ENCODE measurements at places on chromosomes 4 and X.

DNA sequence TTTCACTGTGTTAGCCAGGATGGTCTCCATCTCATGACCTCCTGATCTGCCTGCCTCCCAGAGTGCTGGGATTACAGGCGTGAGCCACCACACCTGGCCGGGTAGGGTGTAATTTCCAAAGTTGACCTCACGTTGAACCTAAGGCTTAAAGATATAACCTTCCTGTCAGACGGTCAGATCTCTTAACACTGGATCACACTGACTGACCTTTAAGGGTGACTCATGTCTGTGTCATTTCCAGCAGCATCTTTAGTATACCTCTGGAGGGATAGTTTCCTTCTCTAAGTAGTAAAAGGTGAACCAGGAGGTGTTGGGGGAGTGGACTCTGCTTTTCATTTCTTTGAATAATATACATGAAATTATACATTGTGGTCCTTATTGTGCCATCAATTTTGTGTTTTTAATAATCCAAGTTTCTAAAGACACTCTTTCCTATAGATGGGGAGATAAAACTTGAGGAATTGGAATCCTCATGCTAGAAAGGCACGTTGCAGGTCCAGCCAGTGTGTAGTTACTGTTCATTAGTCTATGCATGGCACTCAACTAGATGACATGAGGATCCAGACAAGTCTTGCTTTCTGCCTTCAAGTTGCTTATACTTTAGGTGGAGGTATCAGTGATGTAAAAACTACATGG is 45.7 kb downstream of the ARHGAP10 start:
- DNase-seq = no peak

- DNase-seq = no peak
Measured at GRCh38 chrX:49879656-49880277, 483 bp downstream of the USP27X start.

DNA sequence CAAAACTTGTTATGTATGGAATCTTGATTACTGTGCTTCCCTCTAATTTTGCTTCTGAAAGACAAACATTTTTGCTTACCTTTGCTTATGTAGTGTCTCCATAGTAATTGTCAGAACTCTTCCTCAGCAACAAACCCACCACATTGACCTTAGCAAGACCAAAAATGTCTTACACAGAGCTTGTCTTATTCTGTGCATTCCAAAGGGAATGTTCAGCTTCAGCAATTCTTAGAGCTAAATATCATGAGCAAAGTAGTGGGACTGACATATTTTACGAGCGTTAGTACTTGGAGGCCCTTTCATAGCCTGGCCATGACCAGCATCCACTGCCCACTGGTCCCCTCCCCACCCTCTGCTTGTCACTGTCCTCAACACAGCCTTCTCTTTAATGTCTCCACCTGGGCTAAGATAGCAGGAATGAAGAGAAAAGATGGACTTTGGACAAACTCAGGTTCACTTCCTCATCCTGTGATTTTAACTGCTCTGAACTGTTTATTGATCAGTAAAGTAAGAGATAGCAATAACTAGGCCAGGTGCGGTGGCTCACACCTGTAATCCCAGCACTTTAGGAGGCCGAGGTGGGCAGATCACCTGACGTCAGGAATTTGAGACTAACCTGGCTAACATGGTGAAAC is 15.5 kb upstream of the SH3D19 start:
- DNase-seq = no peak

DNA sequence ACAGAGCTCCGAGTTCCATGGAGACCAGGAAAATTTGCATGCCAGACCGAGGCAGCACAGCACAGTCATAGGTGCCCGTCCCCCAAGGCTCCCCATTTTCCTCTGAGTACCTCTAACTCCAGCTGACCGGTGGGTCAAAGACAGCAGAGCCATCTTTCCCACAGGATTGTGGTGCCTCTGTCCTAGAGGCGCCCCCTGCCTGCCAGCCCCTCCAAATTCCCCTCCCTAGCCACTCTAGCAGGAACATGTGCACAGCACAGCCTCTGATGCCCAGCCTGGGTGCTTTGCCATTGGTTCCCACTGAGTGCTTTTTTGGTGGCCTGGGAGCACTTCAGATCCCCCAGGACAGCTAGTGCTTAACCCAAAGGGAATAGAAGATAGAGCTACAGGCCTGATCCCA is 368.5 kb upstream of the PABPC5 start:
- no peak for DNase-seq

- DNase-seq = no peak
Measured at GRCh38 chrX:46308110-46308509, 237.1 kb downstream of the ZNF674 start.

GRCh38 chr4:45621971-45622370 is 501.9 kb downstream of the GABRG1 start:
- DNase-seq = peak; percentile 2

DNA sequence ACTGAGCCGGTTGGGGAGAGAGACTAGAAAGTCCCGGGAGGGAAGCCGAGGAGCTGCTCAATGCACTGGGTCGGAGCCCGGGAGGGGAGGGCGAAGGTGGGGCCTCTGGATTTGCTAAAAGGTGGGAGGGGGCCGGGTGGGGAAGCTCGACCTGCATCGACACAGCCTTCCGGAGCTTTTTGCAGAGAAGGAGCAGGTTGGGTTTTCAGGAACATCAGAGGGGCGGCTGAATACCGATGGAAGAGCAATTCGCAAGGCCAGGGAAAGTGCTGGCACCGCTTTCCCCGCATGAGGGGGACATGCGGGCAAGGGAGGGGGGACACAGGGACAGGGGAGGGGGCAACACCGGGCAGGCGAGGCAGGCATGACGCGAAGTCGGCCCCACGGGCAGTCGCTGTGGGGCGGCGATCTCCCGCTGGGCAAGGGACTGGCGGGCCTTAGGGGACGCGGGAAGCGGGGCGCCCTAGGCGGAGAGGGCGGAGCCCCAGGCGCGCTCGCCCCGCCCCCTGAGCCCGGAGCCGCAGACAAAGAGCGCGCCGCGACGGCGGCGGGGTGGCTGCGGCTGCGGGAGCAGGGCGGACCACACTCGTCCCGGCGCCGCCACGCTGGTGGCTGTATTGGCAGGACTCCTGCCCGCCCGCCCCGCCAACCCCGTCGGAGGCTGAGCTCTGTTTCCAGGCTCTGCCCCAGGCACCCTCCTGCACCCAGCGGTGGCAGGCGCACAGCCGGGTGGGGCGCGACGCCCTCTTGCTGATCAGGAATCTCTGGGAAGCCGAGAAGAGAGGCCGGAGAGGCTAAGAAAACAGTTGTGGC is 11.6 kb downstream of the PDZD4 start:
- DNase-seq = no peak

DNA sequence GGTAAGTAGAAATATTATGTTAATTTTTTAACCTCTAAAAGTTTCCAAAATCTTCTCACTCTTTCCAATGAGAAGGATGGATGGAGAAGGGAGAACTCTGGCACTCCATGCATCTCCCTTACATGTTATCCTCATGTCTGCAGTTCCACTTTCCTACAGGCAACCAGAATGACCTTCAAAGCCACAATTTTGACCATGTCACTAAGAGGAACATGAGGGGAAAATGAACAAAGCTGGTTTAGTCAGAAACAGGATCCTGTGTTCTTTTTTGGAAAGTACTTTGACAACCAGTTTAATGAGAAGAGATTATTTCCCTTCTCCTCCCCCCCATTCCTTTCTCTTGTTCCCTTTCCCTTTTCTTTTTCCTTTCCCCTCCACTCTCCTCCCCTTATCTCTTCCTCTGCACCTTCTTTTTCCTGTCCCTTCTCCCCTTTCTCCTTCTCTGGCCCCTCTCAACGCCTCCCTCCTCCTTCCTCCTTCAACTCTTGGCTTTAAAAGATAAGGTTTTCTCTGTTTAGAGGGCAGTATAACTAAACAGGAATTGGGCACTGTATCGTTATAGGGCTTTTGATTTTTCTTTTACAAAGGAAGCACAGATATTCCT is 42.5 kb downstream of the DTHD1 start:
- DNase-seq = no peak

- DNase-seq = no peak
Measured at GRCh38 chr4:5716391-5716790, 5.4 kb downstream of the EVC start.

GRCh38 chr4:168678751-168679366 is 182.0 kb downstream of the PALLD start:
- no peak for DNase-seq

GRCh38 chrX:13094828-13095341 is 50.5 kb upstream of the FAM9C start:
- no peak for DNase-seq

DNA sequence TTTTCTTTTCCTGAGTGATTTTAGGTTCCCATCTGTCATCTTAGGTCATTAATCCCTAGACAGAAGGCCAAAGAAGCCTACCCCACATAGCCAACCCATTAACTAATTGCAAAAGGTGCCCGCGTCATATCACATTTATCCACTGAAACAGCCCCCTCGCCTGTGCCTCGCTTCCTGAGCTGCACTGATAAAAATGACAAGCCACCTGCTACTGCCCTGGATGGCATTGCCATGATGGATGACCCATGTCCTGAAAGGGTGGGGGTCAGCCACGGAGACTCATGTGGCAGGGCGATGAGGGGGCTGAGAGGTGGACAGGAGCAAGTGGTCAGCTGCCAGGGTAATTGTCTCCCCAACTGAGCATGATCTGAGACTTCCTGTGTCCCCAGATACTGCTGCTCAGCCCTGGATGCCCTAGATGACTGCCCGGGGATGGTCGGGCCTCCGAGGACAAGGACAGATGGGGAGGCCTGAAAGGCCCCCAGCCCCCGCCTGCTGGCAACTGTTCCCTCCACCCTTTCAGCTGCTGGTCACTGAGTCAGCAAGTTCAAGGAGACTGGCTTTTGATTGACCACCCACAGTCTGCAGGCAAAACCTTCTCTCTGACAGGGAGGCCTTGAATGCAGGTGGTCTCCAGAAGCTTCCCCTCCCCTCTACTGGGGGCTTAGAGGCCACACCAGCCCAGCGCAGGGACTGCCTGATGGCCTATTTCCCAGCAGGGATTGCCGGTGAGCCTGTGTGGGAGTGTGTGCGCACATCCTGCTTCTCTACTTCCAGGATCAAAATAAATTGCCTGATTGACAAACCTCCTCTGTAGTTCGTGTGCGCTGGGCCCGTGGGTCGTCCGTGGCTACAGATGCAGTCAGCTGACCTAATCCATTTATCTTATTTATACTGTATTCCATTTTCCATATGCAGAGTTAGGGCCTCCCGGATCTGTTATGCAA is 496.3 kb downstream of the BCOR start:
- DNase-seq = no peak

GRCh38 chr4:109985993-109986974 is 73.6 kb downstream of the EGF start:
- no peak for DNase-seq

GRCh38 chr4:34720571-34720970 is 1523.7 kb downstream of the ARAP2 start:
- no peak for DNase-seq

- DNase-seq = no peak
Measured at GRCh38 chr4:184833046-184833838, 7.5 kb upstream of the ACSL1 start.

DNA sequence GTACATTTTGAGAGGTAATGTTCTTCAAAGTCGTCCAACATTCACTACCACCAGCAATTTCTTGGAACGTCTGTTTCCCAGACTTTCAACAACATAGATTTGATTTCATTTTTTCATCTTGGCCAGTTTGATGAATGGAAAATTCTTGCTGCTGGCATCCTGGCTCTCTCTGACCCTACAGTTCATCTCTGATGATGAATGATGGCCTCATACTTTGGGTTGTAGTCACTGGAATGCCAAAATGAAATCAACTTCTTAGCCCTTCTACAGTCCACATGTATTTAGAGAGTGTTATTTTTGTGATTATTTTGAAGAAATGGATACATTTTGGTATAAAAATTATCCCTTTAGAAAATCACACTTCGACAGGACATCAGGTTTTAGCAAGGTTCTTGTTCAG is 8.8 kb downstream of the CHST7 start:
- DNase-seq = no peak

DNA sequence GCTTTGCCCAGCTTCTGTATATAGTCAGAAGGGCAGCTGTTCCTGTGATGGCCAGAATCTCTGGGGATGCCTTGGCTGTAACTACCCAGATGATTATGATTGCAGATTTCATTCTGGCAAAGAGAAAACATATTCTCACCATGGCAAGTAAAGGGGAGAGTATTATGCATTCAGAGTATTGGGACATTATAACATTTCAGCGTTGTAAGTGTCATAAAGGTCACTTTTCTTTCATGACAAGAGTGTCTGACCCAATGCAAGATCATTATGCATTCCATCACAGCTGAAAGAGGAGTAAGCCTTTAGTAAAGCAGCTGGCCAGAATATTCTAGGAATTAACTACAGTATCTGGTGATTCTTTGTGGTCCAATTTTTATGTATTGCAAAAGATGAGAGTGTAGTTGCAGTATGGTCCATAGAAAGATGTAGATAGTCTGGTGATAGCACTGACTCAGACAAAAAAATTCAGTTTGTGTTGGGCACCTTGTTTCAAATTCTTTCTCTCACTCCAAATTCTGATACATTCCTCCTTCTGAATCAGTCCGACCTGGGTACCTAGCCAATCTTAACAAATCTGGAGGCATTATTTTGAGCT is 2366.3 kb downstream of the PCDH7 start:
- no peak for DNase-seq

DNA sequence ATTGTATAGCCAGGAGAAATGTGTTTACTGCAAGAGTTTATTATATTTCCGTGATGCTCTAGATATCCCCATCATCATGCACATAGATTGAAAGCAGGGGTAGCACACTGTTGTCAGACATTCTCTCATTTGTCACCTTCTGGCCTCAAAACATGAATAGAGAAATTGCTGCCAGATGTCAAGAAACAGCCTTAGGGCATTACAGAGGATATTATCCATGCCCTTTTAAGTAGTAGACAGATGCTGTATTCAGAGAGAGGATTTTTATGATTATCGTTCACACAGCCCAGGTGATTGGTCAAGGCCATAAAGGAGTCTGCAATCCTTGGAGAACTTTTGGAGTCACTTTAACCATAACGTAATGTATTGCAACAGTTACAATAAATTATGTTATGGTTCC is 1961.5 kb upstream of the TENM3 start:
- no peak for DNase-seq

DNA sequence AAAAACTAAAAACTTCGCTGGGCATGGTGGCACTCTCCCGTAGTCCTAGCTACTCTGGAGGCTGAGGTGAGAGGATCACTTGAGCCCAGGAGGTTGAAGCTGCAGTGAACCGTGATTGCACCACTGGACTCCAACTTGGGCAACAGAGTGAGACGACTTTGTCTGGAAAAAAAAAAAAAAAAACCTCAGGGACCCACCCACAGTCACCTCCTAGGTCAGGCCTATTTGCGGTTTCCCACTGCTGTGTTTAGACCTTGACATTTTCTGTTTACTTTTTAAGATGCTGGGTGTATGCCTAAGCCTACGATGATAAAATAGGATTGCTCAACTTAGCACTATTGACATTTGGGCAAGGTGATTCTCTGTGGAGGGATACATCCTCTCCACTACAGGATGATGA is 197.4 kb upstream of the TBL1X start:
- DNase-seq = no peak

DNA sequence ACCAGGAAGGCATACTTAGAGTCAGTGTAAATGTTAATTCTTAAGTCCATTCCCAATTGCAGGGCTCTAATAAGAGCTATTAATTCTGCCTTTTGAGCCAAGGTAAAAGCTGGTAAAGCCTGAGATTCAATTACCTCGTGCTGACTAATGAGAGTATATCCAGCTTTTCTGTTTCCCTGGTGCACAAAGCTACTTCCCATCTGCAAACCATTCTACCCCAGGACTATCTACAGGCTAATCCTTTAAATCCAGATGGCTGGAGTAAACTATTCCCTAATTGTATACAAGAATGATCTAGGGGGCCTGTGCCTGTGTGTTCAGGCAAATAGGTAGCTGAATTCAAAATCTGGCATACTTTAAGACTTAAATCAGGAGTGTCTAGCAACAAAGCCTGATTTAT is 365.0 kb downstream of the GPM6A start:
- no peak for DNase-seq

Measured in Panc1 (cell line).